NB4 (cell line): ENCODE measurements at places on chromosomes 2 and 18.
A peak's percentile ranks its signal among the peaks of the same experiment; 100 is the strongest.

DNA sequence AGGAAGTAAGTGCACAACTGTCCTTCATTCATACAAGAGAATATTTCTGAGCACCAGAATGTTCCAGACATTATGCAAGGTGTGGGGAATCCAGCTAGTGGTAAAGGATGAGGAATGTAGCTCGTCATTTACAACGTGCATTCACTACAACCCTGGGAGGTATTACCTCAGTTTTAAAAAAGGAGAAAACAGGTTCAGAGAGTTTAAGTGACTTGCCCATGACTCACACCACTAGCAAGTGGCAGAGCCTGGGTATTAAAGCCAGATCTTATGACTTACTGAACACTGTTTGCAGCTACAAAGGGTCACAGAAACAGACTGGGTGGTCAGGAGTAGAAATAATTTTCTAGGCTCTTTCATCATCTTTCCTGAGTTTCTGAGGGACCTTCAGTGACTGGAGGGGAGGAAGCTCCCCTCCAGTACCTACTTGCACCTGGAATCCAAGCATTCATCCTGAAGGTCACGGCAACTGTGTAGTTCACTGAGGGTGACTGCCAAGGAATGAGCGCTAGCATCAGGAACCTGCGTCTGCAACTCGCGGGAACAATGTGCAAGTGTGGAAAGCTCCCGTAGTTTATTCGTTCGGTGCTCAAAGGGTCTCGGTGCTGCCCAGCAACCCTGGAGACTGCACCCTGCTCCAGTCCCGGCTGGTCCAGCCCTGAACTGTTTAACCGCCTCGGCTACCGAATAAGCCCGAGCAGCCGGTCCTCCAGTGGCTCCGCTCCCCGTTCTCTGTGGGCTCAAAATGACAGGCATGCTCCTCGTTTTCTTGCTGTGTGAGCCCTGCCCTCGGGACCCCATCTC lies 647 bp downstream of the CCDC121 start:
- DNase-seq = peak; percentile 77

GRCh38 chr18:55897091-55897689 lies 309.2 kb upstream of the TCF4 start:
- DNase-seq = no peak

DNA sequence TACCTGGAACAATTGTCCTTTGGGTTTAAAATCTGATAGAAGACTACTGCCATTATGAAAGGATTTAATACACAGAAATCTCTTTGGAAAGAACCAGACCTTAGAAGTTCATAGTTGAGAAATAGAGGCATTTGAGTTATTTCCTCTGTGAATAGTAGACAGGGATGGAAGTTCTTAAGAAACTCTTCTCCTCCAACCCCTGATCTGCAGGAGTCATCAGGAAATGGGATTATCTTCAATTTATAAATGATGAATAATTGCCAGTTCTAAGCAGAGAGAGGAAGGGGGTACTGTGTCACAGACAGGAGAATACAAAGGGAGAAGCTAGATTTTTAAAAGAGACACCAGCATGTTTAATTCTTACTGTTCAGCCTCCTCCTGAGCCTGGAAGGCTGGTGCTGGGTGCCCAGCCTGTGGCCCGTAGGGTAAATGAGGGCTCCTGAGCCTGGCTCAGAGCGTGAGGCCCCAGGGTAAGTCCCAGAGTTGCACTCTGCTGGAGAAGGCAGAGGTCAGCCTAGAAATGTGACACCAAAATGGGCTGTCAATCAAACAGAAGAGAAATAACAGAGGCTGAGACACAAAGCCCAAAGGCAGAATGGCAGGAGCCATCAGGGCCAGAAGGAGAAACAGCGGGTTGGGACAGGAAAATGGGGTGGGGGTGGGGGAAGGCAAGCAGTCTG lies 58.2 kb upstream of the PKDCC start:
- DNase-seq = no peak

DNA sequence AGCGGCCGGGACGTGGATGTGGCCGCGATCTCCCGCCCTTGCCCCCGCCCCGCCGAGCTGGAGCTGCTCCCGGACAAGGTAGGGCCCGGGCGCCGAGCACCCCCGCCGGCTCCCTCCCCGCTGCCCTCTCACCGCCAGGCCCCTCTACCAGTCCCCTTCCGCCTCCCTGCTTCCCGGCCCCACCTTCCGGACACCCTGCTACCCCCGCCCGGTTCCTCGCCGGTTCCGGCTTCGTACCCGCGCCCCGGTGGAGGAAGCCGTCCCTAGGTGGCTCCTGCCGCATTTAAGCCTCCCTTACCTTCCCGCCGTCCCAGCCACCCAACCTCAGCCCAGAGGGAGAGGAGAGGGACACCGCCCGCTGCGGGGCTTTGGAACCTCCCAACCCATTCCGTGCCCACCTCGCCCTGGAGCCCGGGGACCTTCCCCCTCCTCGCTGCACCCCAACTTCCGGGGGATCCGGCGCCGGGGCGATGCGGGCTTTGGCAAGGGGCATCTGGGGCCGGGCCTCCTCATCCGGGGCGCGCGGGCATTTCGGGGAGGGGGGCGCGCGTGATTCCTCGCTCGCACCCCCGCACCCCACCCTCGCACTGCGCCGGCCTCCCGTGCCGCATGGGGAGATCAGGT lies 475 bp downstream of the B3GNT2 start:
- DNase-seq = peak; percentile 82

- no peak for DNase-seq
These were observed 675.0 kb downstream of the IRS1 start for GRCh38 chr2:226124548-226125011.

GRCh38 chr18:48138210-48138609 lies 207.8 kb upstream of the SMAD2 start:
- no peak for DNase-seq

DNA sequence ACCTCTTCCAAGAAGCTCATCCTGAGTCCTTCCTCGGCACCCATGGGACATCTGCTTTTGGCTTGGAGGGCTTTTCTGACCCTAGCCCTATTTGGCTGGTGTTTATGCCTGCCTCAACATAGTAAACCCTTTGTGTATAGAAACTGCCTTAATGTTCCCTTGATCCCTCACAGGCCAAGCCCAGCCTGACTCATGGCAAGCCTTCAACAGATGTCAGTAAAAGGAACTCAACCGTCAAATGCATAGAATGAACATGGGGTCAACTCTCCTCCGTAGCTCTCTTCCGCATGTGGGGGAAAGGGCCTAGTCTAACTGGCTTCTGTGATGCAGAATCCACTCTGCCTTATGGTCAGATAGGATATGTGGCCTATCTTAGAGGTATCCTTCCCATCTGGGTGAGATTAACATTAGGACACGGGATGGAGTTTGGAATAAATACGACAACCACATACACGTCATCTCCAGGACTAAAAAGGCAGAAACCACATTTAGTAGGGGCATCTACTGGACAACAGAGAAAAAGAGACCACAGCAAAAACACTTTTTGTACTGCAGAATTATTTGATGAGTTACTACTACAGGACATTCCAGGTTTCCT lies 2.5 kb upstream of the NPAS2 start:
- DNase-seq = no peak

GRCh38 chr2:63888490-63889402 lies 47.0 kb downstream of the UGP2 start:
- peak; percentile 63 for DNase-seq
